Calu3 (cell line): ENCODE measurements at places on chromosomes 12 and 14. TPM values are rescaled to one million over a fixed set of nuclear protein-coding genes. Genes with fewer than 3 reads are reported as not detected.

GRCh38 chr14:94145902-94146527 is 16.6 kb upstream of the IFI27L2 start:
- no peak overlapping the region for H3K4me3 ChIP-seq
- H3K27me3 ChIP-seq, result peaks cover 34% of the 10 kb centered on the region
- H3K36me3 ChIP-seq, result no peaks in the 10 kb centered on the region
- H3K4me1 ChIP-seq, result peaks cover 8% of the 10 kb centered on the region
- DNase-seq, result no peak
- H3K27ac ChIP-seq, result no peak overlapping the region

Gene PRKAB1
- 73.5 and 82.7 TPM in 2 replicates for total RNA-seq

DNA sequence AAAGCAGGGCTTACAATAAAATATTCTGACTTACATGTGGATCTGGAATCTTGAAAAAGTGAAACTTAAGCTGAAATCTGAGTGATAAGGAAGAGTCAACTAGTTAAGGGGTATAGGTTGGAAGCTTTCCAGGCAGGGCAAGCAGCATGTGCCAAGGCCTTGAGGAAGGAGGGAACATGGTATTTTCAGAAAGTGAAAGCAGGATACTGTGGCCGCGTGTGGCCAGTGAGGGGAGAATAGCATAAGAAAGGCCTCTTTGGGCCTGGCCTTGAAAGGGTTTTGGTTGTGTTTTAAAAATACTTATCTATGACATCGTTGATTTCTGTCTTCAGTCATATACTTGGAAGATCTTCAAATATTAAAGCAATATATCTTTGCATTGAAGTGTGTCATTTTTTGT is 213.4 kb downstream of the AKAP6 start:
- H3K4me1 ChIP-seq, result no peaks in the 10 kb centered on the region
- no peaks in the 10 kb centered on the region for H3K36me3 ChIP-seq
- H3K27ac ChIP-seq, result no peak overlapping the region
- no peak for DNase-seq

Gene LBHD2
- not detected in 2 replicates for total RNA-seq

Gene RNASE2
- not detected in 2 replicates for total RNA-seq

DNA sequence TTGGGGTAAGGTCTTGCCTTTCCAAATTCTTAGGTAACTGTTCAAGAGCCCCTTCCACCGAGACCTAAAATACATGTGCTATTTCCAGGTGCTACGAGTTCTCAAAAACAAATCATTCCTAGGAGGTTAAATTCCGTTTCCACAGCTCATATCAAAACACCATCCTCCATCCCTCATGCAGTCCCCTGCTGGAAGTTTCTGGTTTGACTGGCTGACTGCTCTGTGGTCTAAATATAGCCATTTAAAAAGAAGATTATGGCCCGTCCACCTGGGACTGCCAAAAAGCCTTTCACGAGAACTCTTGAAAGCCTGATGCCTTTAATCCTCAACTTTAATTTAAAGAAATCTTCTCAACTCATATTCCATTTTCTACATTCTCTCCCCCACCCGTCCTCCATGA is 201.5 kb upstream of the MYL2 start:
- H3K27ac ChIP-seq, result no peak overlapping the region
- H3K36me3 ChIP-seq, result no peaks in the 10 kb centered on the region
- H3K4me1 ChIP-seq, result no peaks in the 10 kb centered on the region
- DNase-seq, result no peak
- no peak overlapping the region for H3K4me3 ChIP-seq
- peaks cover 92% of the 10 kb centered on the region for H3K27me3 ChIP-seq

GRCh38 chr12:69136931-69137613 is 102.3 kb upstream of the CPSF6 start:
- DNase-seq, result no peak
- no peak overlapping the region for H3K27ac ChIP-seq
- peaks cover 4% of the 10 kb centered on the region for H3K36me3 ChIP-seq
- H3K4me3 ChIP-seq, result no peak overlapping the region
- no peaks in the 10 kb centered on the region for H3K4me1 ChIP-seq
- no peaks in the 10 kb centered on the region for H3K27me3 ChIP-seq

Gene TMEM132D
- not detected in 2 replicates for total RNA-seq

DNA sequence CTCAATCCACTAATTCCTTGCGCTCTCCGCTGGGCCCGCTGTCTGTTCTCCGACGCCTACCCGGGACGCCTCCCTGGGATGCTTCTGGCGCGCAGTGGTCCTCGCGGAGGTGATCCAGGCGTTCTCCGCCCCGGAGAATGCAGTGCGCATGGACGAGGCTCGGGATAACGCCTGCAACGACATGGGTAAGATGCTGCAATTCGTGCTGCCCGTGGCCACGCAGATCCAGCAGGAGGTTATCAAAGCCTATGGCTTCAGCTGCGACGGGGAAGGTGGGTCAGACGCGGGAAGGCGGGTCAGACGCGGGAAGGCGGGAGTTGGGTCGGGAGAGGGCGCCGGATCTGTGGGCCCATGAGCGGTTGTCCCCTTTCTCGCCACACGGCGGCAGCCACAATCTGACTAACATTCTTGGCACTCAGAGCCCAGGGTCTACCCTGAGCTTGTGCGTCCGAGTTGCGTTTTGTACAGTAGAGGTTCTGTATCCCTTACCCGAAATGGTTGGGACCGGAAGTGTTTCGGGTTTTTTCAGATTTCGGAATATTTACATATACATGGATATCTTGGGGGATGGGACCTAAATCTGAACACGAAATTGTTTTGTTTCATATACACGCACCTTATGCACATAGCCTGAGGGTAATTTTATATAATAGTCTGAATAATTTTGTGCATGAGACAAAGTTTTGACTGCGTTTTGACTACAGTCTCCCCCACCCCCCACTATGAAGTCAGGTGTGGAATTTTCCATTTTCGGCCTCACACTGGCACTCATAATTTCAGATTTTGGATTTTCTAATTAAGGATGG is 762 bp downstream of the C12orf57 start:
- peak overlapping the region; percentile 100 for H3K27ac ChIP-seq
- peaks cover 49% of the 10 kb centered on the region for H3K4me1 ChIP-seq
- peak overlapping the region; percentile 87 for H3K4me3 ChIP-seq
- peaks cover 87% of the 10 kb centered on the region for H3K36me3 ChIP-seq
- H3K27me3 ChIP-seq, result peaks cover 13% of the 10 kb centered on the region

GRCh38 chr12:116266631-116267349 is 10.7 kb downstream of the MED13L start:
- H3K4me1 ChIP-seq, result peaks cover 3% of the 10 kb centered on the region
- no peaks in the 10 kb centered on the region for H3K36me3 ChIP-seq
- no peak for DNase-seq
- H3K27ac ChIP-seq, result no peak overlapping the region

DNA sequence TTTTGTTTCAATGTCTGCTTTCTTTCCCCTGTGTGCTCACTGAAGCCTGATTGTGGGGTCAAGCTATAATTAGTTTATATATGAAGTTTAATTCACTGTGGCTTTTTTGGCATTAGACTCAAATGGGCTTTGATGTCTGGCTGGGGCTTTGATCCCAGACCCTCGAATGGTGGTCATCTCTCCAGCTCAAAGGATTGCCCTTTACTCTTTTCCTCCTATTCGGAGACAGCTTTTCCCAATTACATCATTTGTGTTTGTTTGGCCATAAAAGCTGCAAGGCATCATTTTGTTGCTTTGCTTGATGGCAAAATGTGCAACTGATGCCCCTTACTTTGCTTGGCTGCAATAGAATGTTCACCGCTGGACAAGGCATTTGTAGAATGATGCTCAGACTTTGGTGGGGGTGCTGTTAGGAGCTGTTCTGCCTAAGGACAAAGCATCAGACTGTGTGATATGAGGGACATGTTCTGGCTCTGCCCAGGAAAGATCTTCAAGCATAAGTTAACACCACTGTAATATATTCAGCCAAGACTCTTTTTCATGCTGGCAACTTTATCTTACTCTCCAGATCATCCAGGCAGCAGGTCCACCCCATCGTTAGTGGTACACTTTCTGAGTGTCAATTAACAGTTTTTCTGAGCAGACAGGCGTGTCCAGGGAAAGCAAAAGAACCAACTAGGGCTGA is 3.2 kb upstream of the DACT1 start:
- no peaks in the 10 kb centered on the region for H3K4me1 ChIP-seq
- H3K4me3 ChIP-seq, result no peak overlapping the region
- no peak overlapping the region for H3K27ac ChIP-seq
- H3K27me3 ChIP-seq, result peaks cover 78% of the 10 kb centered on the region
- peaks cover 9% of the 10 kb centered on the region for H3K36me3 ChIP-seq

Gene PABPN1
- 173 and 181 TPM in 2 replicates for total RNA-seq

Gene EML5
- 0.52 and 0.78 TPM in 2 replicates for total RNA-seq

GRCh38 chr14:67765192-67765834 is 51.1 kb downstream of the ZFYVE26 start:
- peak overlapping the region; percentile 35 for H3K27ac ChIP-seq
- H3K27me3 ChIP-seq, result no peaks in the 10 kb centered on the region
- H3K36me3 ChIP-seq, result peaks cover 5% of the 10 kb centered on the region

DNA sequence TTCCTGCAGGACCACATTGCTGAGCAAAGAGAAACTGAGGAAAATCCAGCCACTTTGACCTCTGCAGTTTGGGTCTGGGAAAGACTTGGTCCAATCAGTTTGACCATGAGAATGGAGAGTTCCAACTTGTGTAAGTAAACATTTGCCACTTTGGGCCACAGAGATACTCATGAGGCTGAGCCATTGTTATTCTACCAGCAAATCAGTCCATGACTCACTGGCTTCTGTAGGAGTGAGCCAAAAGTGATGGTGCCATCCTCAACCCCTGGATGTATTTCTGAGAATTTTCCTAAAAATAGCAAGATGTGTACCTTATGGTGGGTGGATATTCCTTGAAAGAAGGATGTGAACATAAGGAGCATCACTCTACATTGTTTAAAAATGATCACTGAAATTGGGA is 192.9 kb upstream of the OR4E1 start:
- H3K27me3 ChIP-seq, result peaks cover 41% of the 10 kb centered on the region
- H3K27ac ChIP-seq, result no peak overlapping the region

Gene EFS
- not detected in 2 replicates for total RNA-seq

DNA sequence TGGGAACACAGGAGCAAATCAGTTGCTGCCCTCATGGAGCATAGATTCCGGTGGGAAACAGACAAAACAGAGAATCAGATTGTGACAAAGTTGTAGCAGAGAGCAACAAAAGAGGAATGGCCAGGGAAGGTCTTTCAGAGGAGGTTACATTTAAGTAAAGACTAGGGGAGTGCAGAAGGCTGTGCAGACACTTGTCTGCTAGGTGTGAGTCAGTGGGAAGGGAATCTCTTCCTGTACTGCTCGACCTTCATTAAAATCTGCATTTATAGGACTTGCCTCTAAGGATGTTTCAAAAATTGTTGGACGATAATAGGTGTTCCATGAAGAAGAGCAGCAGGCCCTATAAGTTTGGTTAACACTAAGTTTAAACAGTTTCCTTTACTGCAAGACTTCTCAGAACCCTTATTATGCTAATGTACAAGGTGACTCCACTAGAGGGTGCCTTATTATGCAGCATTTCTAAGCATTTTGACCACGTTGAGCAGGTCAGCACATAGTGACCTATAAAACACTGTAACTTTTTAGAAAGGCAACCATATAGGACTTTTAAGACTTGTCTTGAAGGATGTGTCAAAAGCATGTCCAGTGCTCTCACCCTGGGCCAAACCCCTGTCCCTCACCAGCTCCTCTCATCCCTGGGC is 91.8 kb upstream of the RIC8B start:
- no peaks in the 10 kb centered on the region for H3K27me3 ChIP-seq
- no peak overlapping the region for H3K4me3 ChIP-seq
- H3K36me3 ChIP-seq, result no peaks in the 10 kb centered on the region
- H3K4me1 ChIP-seq, result no peaks in the 10 kb centered on the region

GRCh38 chr12:122052285-122052684 is 26.3 kb upstream of the MLXIP start:
- no peak overlapping the region for H3K4me3 ChIP-seq
- no peak overlapping the region for H3K27ac ChIP-seq
- no peaks in the 10 kb centered on the region for H3K27me3 ChIP-seq
- DNase-seq, result no peak
- H3K36me3 ChIP-seq, result peaks cover 36% of the 10 kb centered on the region

DNA sequence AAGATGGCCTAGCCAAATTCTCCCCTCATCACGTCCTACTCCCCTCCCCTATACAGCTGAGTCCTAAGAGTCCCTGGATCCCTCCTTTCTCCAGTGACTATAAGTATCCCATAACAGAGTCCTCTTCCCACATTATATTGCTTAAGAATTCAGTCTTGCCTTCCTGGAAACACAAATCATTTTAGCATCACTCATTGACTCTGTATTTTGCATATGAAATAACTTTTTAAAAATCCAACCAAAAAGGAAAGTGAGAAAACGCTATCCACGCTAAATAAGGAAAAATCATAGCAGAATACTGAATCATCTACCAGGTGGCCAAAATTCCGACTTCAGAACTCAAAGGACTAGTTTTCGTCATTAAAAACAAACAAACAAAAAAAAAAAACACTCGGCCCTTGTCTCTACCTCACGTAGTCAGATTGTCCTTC is 130.2 kb downstream of the GCH1 start:
- H3K4me3 ChIP-seq, result no peak overlapping the region
- peak overlapping the region; percentile 95 for H3K27ac ChIP-seq
- no peak for DNase-seq
- no peaks in the 10 kb centered on the region for H3K27me3 ChIP-seq

Gene PTPN21
- 10.0 and 10.6 TPM in 2 replicates for total RNA-seq

- H3K27me3 ChIP-seq, result no peaks in the 10 kb centered on the region
- peaks cover 34% of the 10 kb centered on the region for H3K36me3 ChIP-seq
- peak overlapping the region; percentile 96 for H3K27ac ChIP-seq
- DNase-seq, result peak; percentile 72
- peaks cover 61% of the 10 kb centered on the region for H3K4me1 ChIP-seq
Measured at GRCh38 chr14:68140076-68140741, 320.6 kb downstream of the RAD51B start.

GRCh38 chr12:70853326-70853725 is 67.2 kb downstream of the PTPRR start:
- no peaks in the 10 kb centered on the region for H3K4me1 ChIP-seq
- no peak overlapping the region for H3K27ac ChIP-seq
- DNase-seq, result no peak
- H3K4me3 ChIP-seq, result no peak overlapping the region
- no peaks in the 10 kb centered on the region for H3K36me3 ChIP-seq

GRCh38 chr12:81212996-81213696 is 135.3 kb downstream of the ACSS3 start:
- H3K4me3 ChIP-seq, result no peak overlapping the region
- no peaks in the 10 kb centered on the region for H3K36me3 ChIP-seq
- no peaks in the 10 kb centered on the region for H3K4me1 ChIP-seq
- no peaks in the 10 kb centered on the region for H3K27me3 ChIP-seq
